ENCODE measurements at places on chromosomes 5 and 9. TPM values are rescaled to one million over a fixed set of nuclear protein-coding genes. Genes with fewer than 3 reads are reported as not detected.

FCHSD1 gene
- polyA plus RNA-seq: 28.1 TPM

IL4 gene
- not detected for polyA plus RNA-seq

FCN1 gene
- not detected for polyA plus RNA-seq

GDF9 gene
- polyA plus RNA-seq: 0.15 TPM

SH3GLB2 gene
- 39.1 TPM for polyA plus RNA-seq

TTC39B gene
- polyA plus RNA-seq: 8.6 TPM

TRIP13 gene
- 14.4 TPM for polyA plus RNA-seq

DNA sequence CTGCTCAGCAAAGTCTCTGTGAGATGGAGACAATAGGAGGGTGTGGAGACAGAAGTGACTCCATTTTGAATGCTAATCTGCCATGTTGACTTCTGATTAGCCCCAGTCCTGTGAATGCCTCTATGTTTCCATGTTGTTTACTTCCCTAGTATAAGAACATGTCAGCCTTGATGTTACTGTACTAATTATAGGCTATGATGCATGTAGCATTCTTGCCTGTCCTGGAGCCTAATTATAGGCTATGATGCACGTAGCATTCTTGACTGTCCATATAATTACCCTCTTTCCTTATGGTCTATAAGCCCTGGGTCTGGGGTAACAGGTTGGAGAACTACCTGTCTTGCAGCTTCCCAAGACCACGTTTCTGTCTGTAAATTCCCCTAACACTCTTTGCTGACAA lies 353.3 kb upstream of the CLINT1 start:
- no peak for DNase-seq

- no peak for DNase-seq
Measured at GRCh38 chr9:130263601-130264413, 1.8 kb upstream of the HMCN2 start.

DNA sequence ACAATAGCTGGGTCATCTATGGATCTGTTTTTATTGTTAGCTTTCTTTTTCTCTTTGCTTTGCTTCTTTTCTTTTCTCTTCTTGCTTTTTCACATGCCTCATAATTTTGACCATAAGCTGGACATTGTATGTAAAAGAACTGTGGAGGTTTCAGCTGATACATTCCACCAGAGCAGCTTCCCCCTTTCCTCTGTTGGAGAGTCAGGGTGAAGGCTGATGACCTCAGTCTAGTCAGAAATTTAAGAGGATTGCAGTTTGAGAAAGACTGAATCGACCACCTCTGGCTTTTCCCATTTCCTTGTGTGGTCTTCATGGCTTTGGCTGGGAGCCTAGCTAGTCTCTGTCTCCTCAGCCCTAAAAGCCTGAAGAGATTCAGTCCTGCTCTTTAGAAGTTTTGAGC lies 42.0 kb downstream of the KCNIP1 start:
- no peak for DNase-seq

- DNase-seq: no peak
Measured at GRCh38 chr5:52956014-52956413, 33.1 kb upstream of the ITGA2 start.

- DNase-seq: no peak
Measured at GRCh38 chr9:102047549-102047948, 309.1 kb upstream of the GRIN3A start.

GRCh38 chr5:55856516-55857246 lies 5.5 kb downstream of the IL31RA start:
- no peak for DNase-seq

DNA sequence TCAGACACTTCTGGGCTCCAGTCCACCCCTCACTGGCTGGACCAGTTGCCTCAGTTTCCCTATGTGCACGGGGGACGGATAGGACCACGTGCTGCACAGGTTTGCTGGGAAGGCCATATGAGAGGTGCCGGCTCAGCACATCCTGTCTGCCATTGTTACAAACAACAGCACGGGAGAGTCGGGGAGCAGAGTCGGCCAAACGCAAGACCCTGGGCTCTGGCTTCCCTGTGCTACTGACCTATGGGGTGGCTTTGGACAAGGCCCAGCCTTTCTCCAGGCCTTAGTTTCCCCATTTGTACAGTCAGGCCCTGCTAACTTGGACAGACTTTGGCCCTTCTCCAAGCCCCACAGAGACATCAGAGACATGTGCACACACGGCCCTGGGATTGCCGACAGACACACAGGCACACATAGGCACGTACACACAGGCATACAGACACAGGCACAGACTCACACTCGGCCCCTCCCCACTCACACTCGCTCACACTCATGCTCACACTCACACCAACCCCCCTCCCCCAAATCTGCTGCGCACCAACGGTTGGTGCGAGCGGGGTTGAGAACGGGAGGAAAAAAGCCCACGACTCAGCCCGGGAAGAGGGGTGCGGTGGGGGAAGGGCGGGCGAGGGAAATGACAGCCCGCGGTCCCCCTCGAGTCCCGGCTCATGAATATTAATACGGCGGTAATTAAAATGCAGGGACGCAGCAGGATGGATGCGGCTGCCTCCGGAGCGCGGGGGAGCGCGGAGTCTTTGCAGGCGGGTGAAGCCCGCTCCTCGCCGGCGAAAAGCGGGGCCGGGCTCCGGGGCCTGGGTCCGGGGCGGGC lies 133.0 kb downstream of the C9orf50 start:
- DNase-seq: no peak

- no peak for DNase-seq
Measured at GRCh38 chr5:32343058-32343672, 30.4 kb upstream of the MTMR12 start.

GRCh38 chr5:125054146-125054545 lies 307.7 kb upstream of the ZNF608 start:
- DNase-seq: no peak

DNA sequence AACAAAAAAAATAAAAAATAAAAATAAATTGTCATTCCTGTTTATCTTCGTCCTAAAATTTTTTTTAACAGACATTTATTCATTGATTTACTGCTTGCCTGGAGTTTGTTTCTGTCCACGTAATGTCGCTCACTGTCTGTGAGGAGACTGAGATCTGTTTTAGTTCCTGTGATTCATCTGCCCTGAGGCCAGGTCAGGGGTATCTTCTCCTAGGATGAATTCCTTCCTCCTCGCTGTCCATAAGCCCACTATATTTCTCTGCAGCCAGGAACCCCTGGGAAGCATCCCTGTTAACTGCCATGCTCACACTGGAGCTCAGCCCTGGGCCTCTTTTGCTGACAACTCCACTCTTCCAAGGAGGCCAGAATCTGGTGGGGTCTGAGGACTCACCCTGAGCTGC lies 682.0 kb downstream of the MTRR start:
- DNase-seq: no peak

DNA sequence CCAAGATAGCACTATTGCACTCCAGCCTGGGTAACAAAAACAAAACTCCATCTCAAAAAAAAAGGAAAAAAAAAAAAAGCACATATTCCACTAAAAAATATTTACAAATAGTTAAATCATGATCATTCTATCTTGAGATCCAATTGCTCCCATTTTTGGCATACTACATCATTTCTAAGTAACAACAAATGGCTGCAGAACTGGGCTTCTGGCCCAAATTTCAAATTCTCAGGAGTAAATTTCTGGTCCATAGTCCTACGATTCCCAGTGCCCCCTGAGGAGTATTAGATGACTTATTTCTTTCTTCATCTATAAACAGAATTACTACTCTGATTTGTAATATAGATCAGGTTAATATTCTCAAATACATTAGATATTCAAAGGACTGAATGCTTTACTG lies 62.1 kb downstream of the CEMIP2 start:
- DNase-seq: no peak

DNA sequence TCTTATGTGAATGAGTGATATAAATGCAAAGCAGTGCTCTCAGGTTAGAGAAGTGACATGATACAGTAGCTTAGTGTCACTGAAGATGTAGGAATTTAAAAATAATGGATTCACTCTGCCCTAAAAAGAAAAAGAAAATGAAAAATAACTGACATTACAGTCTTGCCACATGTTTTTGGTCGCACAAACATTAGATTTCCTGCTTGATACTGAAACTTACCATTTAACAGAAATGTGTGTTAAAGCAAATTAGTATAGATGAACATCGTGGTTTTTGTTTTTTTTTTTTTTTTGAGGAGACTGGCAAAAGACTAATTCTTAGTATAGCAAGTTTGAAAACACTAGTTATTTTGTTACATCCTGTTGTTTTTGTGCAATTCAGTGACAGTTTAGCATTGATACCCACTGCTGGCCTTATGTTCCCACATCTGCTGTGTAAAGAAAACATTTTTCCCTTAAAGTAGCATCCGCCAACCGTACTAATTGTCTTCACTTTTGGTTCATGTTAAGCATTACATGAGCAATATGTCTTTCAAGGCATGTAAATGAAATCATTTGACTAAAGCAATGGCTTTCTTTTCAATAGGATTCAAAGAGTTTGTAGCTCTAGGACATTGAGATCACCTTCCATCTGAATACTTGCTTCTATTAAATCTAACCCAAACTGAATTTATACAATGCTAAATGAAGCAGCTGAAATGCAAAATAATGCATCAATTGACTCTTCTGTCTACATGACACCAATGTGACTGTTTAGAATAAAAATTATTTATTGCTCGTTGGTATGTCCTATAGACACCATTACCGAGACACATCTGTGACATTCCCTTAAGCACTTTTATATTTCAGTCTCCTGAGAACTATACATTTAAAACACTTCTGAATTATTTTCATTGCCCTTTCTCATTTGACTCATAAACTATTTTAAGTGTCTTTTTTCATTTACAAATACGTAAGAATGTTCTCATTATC lies 859.1 kb downstream of the MAT2B start:
- DNase-seq: no peak

DNA sequence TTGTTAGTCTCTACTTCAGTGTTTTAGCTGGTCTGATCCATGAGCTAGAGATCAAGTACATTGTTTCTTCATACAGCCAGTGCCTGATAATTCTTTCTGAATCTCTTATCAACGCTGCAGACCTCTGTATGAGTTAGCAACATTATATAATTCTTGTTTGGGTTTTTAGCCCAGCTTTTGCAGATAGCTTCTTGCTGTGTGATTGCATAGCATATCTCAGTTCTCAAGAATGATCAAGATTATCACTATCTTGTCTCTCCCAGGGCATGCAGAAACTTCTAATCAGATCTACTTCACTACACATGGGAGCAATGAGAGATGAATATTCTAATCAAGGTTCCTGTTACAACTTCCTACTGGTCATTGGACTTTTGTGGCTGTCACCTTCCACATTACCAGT lies 158.3 kb downstream of the FAM174A start:
- DNase-seq: no peak

DNA sequence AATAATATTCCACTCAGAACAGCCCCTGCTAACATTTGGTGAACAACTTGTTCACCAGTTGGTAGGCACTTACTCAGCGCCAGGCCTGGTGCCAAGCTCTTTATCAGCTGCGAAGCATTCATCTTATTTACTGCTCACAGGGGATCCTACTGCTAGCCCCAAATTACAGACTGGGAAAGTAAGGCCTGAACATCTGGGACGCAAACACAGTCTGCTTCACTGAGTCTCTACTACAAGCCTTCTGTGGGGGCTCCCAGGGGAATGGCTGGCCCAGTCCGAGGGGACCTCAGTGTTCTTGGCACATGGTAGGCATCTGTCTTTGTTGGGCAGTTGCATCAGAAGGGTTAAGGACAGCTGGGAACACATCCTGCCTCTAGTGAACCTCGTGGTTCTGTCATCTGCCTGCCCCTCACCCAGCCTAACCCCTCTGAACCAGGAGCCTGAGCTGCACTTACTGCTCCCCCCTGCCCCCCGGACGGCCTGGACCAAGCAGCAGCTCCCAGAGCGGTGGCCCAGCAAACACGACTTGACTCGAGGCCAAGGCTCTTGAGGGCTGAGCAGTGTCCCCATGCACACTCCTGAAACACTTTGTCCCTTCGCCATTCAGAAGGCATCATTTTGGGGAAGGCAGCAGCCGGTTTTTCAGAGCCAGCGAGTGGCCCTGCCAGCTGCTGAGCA lies at the start of gene PHYHD1:
Gene PHYHD1, plus strand, starts transcription at position 602 of the 678 bp plus-strand sequence. CDS start 1,342 bp downstream, outside the sequence.
- DNase-seq: no peak

GRCh38 chr5:147874910-147875367 lies 3.6 kb upstream of the SCGB3A2 start:
- DNase-seq: no peak

DNA sequence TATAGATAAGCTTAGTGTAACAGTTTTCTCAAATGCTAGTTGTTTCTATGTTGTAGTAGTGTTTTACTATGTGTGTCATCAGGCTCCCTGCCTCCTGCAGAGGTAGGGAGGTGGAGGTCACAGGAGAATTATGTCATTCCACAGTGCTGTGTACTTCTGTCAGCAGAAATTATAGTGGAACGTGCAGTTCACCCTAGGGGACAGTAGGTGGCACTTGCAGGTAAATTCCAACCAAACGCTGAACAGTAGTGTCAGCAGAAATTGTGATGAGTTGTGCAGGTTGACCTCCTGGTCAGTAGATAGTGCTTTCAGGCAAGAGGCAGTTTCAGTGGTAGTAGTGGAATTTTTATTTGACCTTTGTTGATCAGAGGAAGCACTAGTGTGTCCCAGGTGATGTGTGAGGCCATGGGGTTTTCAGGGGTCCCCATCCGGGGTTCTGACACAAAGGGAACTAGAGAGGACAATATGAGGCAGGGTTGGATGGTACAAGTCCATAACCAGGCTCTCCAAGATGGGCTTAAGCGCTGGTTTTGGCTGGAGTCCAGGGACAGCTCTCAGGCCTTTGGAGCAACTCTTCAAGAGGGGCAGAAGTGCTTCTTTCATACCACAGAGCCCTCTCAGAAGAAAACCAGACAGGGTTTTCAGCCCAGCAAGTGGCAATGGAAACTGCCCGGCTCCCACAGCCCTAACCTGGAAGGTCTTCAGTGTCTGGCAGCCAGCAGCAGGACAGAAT lies 402.9 kb downstream of the CYLC2 start:
- DNase-seq: no peak

GRCh38 chr9:11755951-11756350 lies 937.2 kb upstream of the TYRP1 start:
- DNase-seq: no peak

GRCh38 chr5:56817263-56818014 lies 2.1 kb downstream of the MAP3K1 start:
- no peak for DNase-seq

- no peak for DNase-seq
Measured at GRCh38 chr5:74122979-74123590, 497.1 kb downstream of the ARHGEF28 start.

DNA sequence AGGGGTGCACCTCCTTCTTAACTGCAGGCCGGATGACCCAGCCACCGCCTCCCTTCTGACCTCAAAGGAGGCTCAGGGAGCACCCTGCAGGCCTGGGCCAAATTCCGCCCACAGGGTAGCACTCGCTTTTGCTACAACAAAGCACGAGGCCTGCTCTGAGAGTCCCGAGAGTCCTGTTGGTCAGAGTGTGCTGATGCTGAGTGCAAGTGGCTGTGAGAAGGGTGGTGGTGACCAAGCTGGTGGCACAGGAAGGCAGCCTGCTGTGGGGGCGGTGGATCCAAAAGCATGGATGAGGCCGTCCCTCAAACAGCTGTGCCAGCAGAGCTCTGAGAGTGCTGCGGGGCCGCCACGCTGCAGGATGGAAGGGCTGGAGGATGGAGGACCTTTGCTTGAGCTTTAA lies 101.8 kb downstream of the AK8 start:
- no peak for DNase-seq

- no peak for DNase-seq
Measured at GRCh38 chr5:56612759-56613158, 202.6 kb upstream of the MAP3K1 start.
